Pancreas (tissue), 10 donors: ENCODE measurements at places on chromosomes 6 and 20. TPM values are rescaled to one million over a fixed set of nuclear protein-coding genes. Genes with fewer than 3 reads are reported as not detected.

OPRM1 gene
- not detected for total RNA-seq

PRSS35 gene
- 0.41 TPM for total RNA-seq

PXDC1 gene
- total RNA-seq = 18.4 TPM

FLOT1 gene
- 46.2 TPM for total RNA-seq

TREM1 gene
- total RNA-seq = 0.12 TPM

GMNN gene
- 55.9 TPM for total RNA-seq

CPXM1 gene
- total RNA-seq = 10.6 TPM

BPI gene
- total RNA-seq = not detected

OGFR gene
- total RNA-seq = 22.1 TPM

DEFB127 gene
- not detected for total RNA-seq

KCNB1 gene
- 0.31 TPM for total RNA-seq

ENPP4 gene
- 5.4 TPM for total RNA-seq

PRKN gene
- 3.7 TPM for total RNA-seq

SUMO4 gene
- 0.94 TPM for total RNA-seq

TMC2 gene
- total RNA-seq = not detected

LY6G5B gene
- 4.8 TPM for total RNA-seq

GJA1 gene
- 25.2 TPM for total RNA-seq

LY6G6F gene
- total RNA-seq = not detected

HCRTR2 gene
- not detected for total RNA-seq

MAFB gene
- 24.1 TPM for total RNA-seq

PTK6 gene
- total RNA-seq = 3.4 TPM

BEND6 gene
- 0.26 TPM for total RNA-seq

CCDC170 gene
- total RNA-seq = 0.40 TPM

C4B gene
- total RNA-seq = 186 TPM

TMEM74B gene
- 0.75 TPM for total RNA-seq

ETV7 gene
- total RNA-seq = 0.22 TPM

MYO6 gene
- total RNA-seq = 16.4 TPM

RBBP8NL gene
- total RNA-seq = 0.66 TPM

SNAI1 gene
- total RNA-seq = 0.31 TPM

CST7 gene
- 1.2 TPM for total RNA-seq

SMLR1 gene
- total RNA-seq = 0.08 TPM

HLA-DPB1 gene
- total RNA-seq = 11.8 TPM

ADGRB3 gene
- 0.09 TPM for total RNA-seq

PAK5 gene
- total RNA-seq = 2.0 TPM

RPS6KA2 gene
- total RNA-seq = 17.3 TPM
